ENCODE measurements at places on chromosomes 2 and 18.

GRCh38 chr2:230947908-230948365, 22.9 kb upstream of the GPR55 start:
- DNase-seq = no peak

DNA sequence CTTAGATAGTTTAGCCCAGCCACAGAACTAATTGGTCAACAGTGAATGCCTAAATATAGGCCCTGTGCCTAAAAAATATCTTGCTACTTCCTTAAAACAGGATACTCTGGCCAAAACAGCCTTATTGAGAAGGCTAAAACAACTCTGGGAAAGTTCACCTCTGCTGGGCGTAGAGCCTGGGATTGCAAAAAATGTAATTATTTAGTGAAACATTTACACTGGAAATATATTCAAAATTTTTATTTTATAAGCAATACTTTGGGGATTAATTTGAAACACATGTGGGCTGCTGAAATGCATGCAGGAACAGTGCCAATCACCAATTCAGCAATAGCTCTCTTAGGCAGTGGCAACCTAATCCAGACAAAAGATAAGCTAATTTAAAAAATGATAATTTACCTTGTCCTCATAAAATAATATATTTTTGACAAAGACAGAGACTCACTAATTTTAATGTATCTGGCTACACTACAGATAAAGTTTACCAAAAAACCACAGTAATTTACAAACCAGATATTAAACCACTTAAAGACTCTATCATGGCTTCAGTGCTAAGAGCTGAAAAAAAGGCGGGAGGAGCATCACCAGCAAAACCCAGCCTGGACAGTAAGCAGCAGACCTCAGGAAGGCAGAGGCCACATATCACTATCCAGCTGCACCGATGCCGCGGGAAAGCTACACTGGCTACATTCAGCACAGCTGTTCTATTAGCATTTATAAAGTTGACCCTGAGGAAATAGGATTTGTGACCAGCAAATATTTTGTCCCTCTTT, 18.5 kb downstream of the TRAK2 start:
- no peak for DNase-seq

- DNase-seq = no peak
These were observed 5.7 kb downstream of the GFPT1 start for GRCh38 chr2:69381337-69381737.

GRCh38 chr2:129812071-129812470, 167.4 kb upstream of the RAB6C start:
- DNase-seq = no peak

- no peak for DNase-seq
These were observed 123.3 kb downstream of the CCBE1 start for GRCh38 chr18:59573962-59574361.

DNA sequence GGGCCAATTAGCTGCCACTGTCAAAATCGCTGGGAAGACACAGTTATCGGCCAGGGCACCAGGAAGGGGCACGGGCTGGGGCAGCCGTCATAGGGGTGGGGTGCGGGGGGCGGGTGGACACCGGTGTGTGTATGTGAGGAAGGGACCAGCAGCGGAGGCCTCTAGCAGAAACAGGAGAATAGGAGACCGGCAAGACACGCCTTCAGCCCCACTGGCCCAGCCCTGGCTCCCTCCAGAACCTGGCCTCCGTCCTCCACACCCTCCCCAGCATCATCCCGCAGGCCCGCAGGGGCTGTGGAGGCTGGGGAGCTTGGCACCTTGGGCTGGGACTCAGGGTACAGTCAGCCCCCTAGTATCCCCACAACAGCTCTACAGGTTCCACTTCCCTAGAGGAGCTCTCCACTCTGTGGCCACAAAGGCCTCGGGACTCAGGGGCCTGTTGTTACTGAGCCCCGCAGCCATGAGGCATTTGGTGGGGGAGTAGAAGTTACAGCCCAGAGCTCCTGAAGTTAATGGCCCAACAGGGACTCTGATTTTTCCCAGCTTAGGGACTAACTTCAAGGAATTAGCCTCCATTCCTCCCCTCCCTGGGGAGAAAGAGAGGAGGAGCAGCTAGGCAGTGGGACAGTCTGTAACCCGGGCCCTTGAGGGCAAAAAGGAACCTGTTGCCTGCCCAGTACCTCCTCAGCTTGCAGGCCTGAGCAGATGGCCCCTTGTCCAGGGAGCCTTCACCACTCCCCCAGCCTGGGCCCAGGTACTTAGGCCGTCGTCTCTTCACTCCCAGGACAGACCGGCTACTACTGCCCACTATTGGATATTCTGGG, 19.9 kb downstream of the SH2D6 start:
- DNase-seq = no peak

DNA sequence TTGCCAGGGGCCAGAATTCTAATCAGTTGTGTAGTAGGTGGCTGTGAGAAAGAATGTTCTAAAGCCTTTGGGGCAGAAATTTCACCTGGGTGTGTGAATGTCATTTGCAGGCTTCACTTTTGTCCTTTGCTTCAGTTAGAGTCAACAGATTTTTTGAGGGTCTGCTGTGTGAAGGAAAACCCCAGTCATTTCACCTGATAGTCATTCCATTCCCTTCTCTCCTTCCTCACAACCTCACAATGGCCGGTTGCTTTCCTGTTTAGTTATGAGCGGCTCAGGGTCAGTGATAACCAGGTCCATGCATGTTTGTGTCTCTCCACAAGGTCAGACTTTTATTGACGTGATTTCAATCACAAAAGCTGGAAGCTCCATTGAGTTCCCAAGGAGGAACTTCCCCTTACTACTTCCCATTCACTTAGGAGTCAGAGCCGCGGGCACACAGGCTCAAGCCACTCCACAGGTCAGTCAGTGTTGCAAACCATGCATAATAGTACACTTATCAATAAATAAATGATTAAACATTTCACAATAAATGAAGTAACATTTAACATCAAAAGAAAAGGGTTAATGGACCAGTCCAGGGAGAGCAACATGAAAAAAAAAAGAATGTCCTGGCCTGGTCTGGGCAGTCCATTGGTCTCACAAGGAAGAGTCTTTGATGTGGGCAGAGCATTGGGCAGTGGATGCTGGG, 74.3 kb downstream of the NPAS2 start:
- no peak for DNase-seq

DNA sequence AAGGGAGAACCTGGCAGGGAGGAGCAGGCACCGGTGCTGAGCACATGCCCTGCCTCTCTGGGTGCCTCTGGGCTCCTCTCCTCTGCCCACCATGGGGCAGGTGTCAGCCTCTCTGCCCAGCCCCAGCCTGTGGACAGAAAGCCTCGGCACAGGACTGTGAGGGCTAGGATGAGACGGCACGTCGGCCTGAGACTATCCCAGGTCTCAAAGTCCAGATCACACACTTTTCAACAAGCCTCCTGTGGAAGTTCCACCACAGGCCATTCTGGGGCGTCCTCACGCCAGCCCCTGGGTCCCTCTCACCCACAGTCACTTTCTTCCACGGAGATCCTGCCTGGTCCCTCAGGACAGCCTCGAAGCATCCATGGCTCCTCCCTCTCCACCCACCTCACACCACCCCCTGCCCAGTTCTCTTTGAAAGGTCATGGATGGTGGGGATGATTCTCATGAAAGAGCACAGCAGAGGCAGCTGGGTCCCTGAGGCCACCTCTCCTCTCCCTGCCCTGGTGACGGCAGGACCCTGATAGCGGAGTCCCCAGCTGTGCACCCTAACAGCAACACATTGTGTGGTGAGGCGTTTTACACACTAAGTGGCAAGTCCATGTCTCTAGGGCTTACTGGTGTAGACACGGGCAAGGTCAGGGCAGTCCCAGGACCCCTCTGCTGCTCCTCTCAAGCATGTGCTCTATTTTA, 569.4 kb upstream of the SALL3 start:
- DNase-seq = no peak

DNA sequence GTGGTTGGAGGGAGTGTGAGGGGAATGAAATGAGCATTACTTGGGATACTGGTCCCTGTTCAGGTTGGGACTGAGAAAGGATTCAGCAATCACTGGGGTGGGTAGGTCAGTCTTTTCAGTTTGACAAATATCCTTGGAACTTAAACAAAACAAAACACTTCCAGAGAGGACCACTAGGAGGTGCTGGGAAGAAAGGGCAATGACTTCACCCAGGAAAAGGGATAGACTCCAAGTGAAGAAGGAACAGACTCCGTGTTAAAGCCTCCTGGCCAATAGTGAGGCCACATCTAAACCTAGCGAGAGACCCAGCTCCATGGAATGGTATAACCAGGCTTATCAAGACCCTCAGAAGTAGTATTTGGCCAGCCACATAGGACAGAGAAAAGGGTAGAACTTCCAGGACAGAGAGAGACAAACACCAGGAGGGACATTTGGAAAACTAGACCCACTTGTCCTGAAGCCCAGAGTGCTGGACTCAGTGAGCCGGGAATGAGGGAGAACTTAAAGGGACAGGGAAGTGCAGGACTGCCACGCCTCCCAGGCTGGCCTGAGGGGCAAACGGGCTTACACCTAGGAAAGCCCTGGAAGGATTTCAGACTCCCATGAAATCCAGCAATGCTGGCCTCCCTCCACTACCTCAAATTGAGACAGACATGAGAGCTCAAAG, 19.6 kb upstream of the KCNG3 start:
- peak; percentile 31 for DNase-seq

- no peak for DNase-seq
These were observed 250.9 kb downstream of the IRS1 start for GRCh38 chr2:226548732-226549131.

- DNase-seq = peak; percentile 52
These were observed 189.9 kb upstream of the TANK start for GRCh38 chr2:160970052-160970965.

GRCh38 chr2:215143458-215143857, 5.0 kb upstream of the ABCA12 start:
- no peak for DNase-seq
